ENCODE measurements at places on chromosomes 13 and 19.

- no peak for DNase-seq
Measured at GRCh38 chr19:47323409-47323808, 8.6 kb upstream of the C5AR2 start.

DNA sequence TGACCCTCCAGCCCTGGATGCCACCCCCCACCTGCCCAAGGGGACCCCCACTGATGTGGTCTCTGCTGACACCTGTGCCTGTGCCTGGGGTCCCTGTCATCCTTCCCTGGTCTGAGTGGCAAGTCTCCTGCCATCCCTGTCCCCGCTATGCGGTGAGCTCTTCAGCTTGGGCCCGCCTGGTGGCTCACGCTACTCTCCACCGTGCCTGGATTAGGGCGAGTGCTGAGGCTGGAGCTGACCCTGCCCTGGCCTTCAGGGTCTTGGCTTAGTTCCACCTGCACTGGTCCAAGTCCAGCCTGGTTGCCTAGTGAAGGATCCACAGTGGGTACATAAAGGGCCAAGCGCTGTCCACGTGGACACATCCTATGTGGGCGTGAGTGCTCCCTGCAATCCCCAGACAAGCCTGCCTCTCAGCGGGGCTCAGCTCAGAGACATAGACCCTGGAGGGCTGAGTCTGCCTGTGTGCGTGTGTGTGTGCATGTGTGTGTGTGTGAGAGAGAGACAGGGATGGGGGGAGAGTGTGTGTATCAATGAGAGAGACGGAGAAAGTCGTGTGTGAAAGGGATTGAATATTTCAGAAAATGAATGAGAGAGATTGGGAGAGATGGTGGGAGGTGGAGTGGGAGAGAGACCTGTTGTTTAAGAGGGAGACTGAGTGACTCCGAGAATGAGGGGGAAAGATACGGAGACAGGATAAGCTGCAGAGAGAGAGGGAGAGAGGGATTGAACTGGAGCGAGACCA, 22.1 kb downstream of the WTIP start:
- no peak for DNase-seq

- peak; percentile 87 for DNase-seq
Measured at GRCh38 chr19:996051-996838, 4.0 kb upstream of the GRIN3B start.

- no peak for DNase-seq
Measured at GRCh38 chr19:56919308-56919995, 78.9 kb upstream of the PEG3 start.

- no peak for DNase-seq
Measured at GRCh38 chr13:42649831-42650230, 75.9 kb downstream of the TNFSF11 start.

- DNase-seq = no peak
Measured at GRCh38 chr13:85887406-85887805, 88.2 kb upstream of the SLITRK6 start.

DNA sequence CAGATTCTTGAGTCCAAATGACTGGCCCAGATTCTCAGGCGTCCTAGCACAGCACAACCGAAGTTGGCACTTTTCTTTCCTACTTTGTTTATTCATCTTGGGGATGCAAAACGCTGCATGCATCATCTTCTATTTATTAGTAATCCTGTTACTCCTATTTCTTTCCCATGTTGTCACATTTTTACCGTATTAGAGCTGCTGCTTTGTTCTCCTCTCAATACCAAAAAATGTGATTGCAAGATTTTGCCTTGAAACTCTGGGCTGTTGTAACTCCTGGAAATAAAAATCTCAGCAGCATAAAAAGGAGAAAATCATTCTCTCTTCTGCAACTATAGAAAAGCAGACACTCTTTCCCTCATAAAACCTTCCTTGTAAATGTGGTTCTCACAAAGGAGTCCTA, 12.9 kb upstream of the IGSF23 start:
- DNase-seq = no peak

- DNase-seq = no peak
Measured at GRCh38 chr19:19948800-19949199, 48.1 kb downstream of the ZNF93 start.

DNA sequence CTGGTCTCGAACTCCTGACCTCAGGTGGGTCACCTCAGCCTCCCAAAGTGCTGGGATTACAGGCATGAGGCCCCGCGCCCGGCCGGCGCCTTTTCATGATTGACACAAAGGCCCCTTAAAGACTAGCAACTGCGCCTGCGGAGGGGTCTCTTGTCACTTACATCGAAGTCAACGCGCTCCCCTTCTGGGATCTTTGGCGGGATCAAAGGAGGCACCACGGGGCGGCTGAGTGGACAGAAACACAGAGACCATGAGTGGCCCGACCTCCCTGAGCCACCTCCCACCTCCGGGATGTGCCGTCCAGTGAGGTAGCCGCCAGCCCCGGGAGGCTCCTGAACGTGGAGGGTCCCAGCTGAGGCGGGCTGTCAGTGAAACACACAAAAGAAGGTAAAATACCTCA, 7.3 kb downstream of the TNNT1 start:
- DNase-seq = no peak

- peak; percentile 31 for DNase-seq
Measured at GRCh38 chr19:50718255-50719118, 1.1 kb downstream of the SHANK1 start.

DNA sequence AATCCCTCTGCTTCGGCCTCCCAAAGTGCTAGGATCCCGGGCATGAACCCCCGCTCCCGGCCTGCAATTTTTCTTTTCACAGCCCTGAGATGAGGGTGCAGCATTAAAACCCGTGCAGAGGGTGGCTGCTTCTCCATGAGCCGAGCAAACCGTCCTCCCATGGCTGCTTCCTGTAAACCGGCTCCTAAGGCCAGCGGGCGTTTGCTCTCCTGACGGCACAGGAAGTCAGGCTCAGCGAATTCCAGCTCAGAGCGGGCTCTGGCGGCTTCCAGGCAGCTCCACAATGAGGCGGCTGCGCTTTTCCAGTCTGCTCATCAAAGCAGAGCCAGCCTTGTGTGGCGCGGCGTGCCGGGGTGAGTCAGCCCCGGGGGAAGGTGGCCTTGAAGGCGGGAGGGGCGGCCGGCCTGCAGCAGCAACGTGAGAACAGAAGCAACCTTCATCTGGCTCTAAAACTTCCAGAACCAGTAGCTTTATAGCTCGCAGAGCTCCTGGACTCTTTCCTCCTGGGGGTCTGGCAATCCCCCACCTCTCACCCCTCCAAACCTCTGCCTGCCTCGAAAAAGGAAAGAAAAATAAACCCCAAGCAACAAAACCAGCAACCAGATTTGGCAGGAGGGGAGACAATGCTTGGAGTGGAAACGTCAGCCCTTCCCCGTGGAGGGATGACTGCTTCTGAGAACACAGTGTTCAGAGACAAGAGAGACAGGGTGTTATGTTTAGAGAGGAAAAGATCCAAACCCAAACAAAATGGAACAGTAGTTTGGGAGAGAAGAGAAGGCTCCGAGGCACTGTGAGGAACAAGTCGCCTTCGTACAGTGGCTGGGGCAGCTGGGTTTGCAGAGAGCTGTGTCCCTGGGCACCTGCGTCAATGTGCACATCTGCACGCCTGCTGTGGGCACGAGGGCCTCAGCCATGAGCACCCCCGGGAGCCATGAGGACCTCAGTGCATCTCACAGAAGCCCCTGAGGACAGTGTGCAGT, 67.8 kb downstream of the GADD45B start:
- peak; percentile 23 for DNase-seq

DNA sequence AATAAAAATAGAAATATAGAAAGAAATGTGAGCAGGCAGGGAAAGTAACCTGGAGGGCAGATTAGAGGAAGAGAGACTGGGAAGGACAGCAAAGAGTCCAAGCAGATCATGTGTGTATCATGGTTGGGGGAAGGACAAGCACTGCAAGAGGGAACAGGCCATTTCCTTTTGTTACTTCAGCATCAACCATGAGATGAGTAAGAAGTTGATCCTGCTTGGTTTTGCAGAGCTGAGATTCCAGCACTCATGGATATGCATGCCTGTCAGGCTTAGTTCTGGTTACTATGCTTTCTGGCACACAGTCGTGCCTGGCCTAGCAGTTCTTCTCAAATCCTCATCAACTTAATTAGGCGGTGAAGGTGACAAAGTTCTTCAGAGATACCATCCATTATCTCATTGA, 18.1 kb downstream of the NALCN start:
- DNase-seq = no peak

DNA sequence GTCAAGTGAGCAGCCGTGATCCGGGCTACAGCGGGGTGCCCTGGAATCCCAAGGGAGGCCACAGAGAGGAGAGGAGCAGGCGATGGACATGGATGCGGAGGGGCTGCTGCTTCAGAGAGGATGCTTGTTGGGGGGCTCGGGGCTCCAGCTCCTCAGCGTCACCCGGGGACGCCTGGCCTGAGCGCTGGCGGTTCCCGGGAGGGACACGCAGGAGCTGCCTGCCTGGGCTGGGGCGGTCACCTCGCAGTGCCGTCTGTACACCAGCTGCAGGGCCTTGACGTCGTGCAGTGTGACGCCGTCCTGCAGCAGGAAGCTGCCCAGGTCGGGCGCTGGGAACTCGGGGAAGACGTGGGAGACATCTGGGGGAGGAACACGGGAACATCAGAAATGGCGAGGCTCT, 29.9 kb upstream of the RANBP3 start:
- no peak for DNase-seq

DNA sequence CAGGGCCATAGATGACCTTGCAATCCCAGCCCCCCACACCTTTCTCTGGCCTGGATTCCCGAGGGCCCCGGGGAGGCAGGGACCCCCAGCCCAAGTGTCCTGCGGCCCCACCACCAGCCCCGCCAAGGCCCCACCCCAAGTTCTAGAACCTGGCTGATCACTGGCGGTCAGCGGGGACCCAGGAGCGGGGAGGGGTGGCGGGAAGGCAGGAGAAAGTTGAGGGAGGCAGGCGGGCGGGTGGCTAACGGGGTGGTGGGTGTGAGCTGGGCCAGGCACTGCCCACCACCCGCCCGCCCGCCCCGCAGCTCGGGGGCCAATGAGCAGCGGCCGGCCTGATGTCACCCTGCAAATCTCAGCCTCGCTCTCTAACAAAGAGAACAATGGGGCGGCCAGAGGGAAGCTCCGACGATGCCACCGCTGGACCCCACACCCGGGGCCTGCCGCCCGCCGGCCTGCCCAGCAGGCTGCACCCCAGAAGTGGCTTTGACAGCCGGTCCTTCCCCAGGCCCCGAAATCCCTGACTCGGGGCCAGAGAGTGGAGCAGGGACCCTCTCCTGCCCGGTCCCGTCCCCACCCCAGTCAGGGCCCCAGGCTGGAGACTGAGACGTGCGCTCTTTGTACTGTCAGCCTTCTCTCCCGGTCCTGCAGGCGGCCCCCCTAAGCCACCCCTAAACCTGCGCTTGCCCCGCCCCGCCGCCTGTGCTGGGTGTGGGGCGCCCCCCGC, 1.6 kb downstream of the MEX3D start:
- DNase-seq = no peak

GRCh38 chr19:44042147-44042546, 9.7 kb upstream of the ZNF223 start:
- no peak for DNase-seq

GRCh38 chr13:63455938-63456337, 2040.3 kb upstream of the PCDH20 start:
- DNase-seq = no peak

- no peak for DNase-seq
Measured at GRCh38 chr13:73204952-73205351, 146.1 kb downstream of the KLF5 start.

DNA sequence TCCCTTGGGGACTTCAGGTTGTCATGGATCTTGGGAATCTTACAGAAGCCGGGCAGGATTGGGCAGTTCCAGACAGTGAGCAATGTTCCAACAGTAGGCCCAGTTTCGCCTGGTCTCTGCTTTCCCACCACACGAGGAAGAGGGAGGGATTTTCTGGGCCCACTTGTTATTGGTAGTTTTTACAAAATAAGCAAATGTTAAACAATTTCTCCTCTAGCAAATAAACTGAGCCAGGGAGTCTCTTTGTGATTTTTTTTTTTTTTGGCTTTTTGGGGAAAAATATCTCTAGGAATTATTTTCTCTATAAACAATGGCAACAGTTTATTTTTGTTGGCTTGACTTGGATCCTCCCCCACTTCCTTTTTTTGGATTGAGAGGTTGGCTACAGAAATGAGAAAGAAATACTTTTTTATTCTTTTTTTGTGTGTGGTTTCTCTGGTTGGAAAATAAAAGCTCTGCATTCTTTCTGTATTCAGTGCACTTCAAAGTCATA, 89.3 kb downstream of the TM9SF2 start:
- DNase-seq = no peak

GRCh38 chr13:48976576-48977285, 1.0 kb downstream of the FNDC3A start:
- peak; percentile 11 for DNase-seq

- no peak for DNase-seq
Measured at GRCh38 chr19:15837221-15837731, 21.8 kb upstream of the OR10H1 start.

GRCh38 chr13:68050761-68051160, 820.6 kb upstream of the PCDH9 start:
- DNase-seq = no peak

DNA sequence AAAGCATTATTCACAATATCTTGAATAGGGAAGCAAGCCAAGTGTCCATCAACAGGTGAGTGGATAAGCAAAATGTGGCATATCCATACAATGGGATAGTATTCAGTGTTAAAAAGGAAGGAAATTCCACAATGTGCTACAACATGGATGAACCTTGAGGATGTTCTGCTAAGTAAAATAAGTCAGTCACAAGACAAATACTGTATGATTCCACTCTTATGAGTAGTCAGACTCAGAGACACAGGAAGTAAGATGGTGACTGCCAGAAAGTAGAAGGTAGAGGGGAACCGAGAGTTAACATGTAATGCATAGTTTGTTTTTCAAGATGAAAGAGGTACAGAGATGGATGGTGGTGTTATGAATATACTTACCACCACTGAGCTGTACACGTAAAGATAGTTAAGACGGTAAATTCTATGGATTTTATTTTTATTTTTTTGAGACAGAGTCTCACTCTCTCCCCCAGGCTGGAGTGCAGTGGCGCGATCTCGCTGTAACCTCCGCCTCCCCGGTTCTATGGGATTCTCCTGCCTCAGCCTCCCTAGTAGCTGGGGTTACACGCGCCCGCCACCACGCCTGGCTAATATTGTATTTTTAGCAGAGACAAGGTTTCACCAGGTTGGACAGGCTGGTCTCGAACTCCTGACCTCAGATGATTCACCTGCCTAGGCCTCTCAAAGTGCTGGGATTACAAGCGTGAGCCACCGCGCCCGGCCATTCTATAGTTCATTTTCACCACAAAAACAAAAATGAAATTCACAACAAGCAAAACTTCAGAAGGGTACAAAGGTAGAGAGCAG, 1.0 kb upstream of the CHAMP1 start:
- peak; percentile 2 for DNase-seq

- peak; percentile 57 for DNase-seq
Measured at GRCh38 chr13:21673789-21674489, 3.1 kb downstream of the FGF9 start.

GRCh38 chr19:51120160-51120559, 4.5 kb upstream of the SIGLEC9 start:
- DNase-seq = no peak

DNA sequence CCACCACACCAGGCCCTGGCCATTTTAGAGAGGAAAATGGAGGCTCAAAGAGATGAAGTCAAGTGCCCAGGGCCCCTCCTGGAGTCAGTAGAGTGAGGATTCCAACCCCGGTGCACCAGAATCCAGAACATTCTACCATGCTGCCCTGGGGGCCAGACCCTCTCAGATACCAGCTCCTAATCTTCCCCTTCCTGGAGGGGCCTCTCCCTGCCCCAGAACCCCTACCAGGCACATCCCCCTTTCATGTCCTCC, 11.1 kb downstream of the CAPN12 start:
- DNase-seq = no peak

Measured in CD8-positive, alpha-beta memory T cell (primary cell).